ENCODE measurements at places on chromosomes 7 and 10.

DNA sequence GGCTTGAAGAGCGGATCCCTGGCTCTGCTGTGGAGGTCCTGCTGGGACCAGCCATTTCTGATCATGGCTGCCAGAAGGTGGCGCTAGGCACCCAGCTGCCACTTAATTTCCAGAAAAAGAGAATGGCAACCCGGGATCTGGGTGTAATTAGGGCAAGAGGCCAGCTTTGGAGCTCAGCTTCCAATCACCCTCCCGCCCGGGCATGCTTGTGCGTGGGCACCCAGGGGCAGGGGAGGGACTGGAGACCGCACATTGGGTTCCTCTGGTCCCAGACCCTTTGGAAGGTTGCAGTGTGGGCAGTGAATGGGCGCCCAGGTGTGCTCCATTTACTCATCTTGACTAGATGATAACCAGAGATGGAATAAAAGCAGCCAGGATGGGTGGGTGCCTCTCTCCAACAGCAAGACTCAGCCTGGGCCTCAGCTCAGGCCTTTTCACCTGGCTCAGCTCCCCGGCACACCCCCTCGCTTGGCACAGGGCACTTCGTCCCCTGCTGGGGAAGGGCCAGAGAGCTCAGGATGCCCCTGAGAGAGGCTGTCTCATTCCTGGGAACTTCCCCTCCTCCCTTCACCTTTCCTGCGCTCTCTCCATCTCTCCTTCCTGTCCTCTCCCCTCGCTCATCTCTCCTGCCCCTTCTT lies 14.7 kb downstream of the FAM241B start:
- peak; percentile 90 for DNase-seq

GRCh38 chr7:120988591-120989256 lies at the start of gene CPED1:
Gene CPED1 (plus strand): TSS chr7:120988711. CDS start chr7:120989622, 911 bp downstream.
- peak; percentile 8 for DNase-seq

DNA sequence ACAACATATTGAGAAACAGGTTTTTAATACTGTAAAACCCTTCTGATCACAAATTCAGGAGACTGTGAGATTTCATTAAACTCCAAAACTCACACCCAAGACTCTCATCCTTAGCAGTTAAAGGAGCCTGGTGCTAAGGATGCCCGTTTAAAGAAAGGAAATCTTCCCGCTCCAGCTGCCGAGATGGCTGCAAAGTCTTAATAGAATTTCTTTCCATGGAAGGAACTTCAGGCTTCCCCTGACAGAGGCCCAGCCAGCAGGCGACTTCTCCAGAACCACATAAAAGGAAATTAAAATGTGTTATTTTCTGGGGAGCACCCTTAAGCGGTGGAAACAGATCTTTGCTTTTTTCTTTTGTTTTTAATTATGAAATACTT lies 104.7 kb upstream of the CHST15 start:
- DNase-seq, result no peak

DNA sequence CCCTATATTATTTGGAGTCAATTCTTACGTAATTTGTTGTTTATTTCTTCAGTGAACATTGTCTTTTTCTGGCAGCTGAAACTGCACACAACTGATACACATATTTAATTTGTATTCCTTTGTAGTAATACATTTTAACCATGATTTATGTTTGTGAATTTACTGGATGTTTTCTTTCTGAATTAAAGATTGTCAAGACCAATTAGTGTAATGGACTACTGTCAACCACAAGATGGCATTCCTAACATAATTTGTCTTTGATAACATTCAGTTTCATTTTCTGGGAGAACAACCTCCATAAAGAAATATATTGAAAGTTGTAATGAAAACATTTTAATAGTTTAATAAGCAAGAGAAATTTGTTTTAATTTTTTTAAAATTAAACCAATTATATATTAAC lies 10.1 kb downstream of the THNSL1 start:
- peak; percentile 10 for DNase-seq
